HFFc6 (cell line): ENCODE measurements at places on chromosomes 5 and 9. TPM values are rescaled to one million over a fixed set of nuclear protein-coding genes. Genes with fewer than 3 reads are reported as not detected.

The SHOC1 gene
- not detected in 3 replicates for total RNA-seq

The FRRS1L gene
- not detected in 3 replicates for total RNA-seq

DNA sequence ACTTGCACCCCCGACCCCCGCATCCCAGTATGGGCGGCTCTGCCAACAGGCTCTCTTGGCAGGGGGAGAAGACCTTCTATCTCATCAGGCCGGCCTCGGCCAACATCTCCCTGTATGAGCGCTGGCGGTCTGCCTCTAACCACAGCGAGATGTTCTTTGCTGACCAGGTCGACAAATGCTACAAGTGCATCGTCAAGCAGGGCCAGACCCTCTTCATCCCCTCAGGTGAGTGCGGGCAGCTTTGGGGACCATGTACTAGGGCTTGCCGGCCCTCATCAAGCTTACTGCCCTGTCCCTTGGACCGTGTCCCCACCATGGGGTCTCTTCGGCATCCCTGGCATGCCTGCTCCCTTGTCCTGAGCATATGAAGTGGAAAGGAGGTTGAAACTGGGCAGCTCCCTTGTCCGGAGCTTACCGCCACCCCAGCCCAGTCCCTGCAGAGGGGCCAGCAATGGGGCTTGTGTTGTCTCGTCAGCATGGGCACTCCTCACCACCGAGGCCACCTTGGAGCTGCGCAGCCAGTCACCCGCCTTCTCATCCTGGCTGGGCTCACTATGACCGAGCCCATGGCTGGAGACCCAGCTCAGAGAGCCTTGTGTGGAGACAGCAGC lies 78.1 kb downstream of the PHF2 start:
- no peak for DNase-seq
- H3K36me3 ChIP-seq, result peaks cover 5% of the 10 kb centered on the region
- no peaks in the 10 kb centered on the region for H3K4me1 ChIP-seq
- no peak overlapping the region for H3K27ac ChIP-seq

GRCh38 chr5:110177729-110178128 lies 488.0 kb downstream of the MAN2A1 start:
- H3K27ac ChIP-seq, result no peak overlapping the region
- no peaks in the 10 kb centered on the region for H3K4me1 ChIP-seq
- no peak for DNase-seq
- no peaks in the 10 kb centered on the region for H3K27me3 ChIP-seq
- no peak overlapping the region for H3K4me3 ChIP-seq

DNA sequence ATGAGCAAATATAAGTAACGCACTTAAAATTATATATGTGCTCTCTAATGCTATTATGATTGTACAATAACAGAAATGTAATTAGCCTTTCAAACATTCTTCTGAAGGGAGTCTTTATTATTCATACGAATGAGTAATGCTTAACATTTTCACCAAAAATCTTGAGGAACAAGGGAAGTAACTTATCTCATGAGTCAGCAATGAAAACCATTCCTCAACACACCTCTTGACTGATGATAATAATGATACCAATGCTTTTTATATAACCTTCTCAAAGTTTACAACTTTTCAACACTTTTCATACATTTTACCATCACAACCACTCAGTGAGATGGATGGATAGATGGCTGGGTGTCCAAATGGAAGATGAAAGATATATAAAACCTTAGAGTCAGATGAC lies 369.3 kb downstream of the BNC2 start:
- H3K4me1 ChIP-seq, result peaks cover 67% of the 10 kb centered on the region
- H3K27me3 ChIP-seq, result peaks cover 2% of the 10 kb centered on the region; the same call in 1 of the 2 replicates
- peak overlapping the region; percentile 59 for H3K27ac ChIP-seq
- peak overlapping the region; percentile 46; the same call in 1 of the 2 replicates for H3K4me3 ChIP-seq

- H3K27me3 ChIP-seq, result peaks cover 76% of the 10 kb centered on the region
- H3K36me3 ChIP-seq, result peaks cover 54% of the 10 kb centered on the region
- H3K4me3 ChIP-seq, result peak overlapping the region; percentile 99
- no peak for DNase-seq
- H3K4me1 ChIP-seq, result peaks cover 60% of the 10 kb centered on the region
Observed at GRCh38 chr5:172768098-172768572, 2.9 kb downstream of the DUSP1 start.

DNA sequence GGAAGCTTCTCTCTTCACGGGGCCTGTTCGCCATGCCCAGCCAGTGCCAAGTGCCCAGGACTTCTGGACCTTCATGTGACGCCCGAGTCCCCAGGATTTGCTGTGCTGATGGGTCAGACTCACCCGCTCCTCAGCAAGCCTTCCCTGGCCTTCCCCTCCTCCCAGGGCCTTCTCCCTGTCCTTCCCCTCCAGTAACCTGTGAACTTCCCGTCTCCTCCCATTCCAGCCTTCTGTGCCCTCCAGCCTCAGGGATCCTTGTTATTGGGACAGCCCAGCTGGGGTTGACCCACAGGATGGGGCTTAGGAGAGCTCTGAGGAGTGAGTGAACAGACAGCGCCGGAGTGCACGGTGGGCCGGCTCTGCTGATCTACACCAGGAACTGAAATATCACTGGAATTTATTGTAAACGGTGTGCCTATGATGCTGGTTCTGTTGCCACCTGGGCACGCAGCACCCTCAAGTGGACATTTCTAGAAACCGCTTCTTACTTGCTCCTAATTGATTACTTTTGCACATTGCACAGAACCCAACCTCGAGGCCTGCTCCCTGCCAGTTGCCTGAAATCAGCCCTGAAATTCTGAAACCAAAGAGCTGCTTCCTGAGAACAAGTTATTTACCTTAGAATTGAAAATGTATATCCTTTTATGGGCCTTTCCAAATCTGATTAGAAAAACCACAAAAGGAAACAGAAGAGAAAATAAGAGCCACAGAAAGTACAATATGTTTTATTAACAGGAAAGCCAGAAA lies 1.5 kb downstream of the SPAAR start:
- peak; percentile 39 for DNase-seq
- peaks cover 52% of the 10 kb centered on the region for H3K4me1 ChIP-seq
- H3K27ac ChIP-seq, result peak overlapping the region; percentile 79

- H3K36me3 ChIP-seq, result no peaks in the 10 kb centered on the region
- DNase-seq, result peak; percentile 54
- H3K27me3 ChIP-seq, result peaks cover 8% of the 10 kb centered on the region
- H3K27ac ChIP-seq, result no peak overlapping the region
- no peak overlapping the region for H3K4me3 ChIP-seq
Observed at GRCh38 chr9:69421908-69422801, 97.1 kb downstream of the ENTREP1 start.

The PPP3R2 gene
- not detected in 2 replicates for total RNA-seq

DNA sequence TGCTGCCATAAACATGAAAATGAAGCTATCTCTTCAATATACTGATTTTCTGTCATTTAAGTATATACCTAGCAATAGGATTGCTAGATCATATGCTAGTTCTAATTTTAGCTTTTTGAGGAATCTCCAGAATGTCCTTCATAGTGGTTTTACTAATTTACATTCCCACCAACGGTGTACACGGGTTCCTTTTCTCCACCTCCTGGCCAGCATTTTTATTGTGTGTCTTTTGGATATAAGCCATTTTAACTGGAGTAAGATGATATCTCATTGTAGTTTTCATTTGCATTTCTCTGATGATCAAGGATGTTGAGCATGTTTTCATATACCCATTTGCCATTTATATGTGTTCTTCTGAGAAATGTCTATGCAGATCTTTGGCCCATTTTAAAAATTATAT lies 446.5 kb downstream of the GABRG2 start:
- no peak overlapping the region for H3K27ac ChIP-seq
- H3K4me1 ChIP-seq, result no peaks in the 10 kb centered on the region
- H3K36me3 ChIP-seq, result no peaks in the 10 kb centered on the region

The CARD19 gene
- total RNA-seq, result 37.6 to 46.8 TPM (median 38.8 TPM) in 3 replicates

GRCh38 chr5:35357973-35358372 lies 127.7 kb upstream of the PRLR start:
- no peaks in the 10 kb centered on the region for H3K4me1 ChIP-seq
- DNase-seq, result no peak
- no peak overlapping the region for H3K4me3 ChIP-seq
- peaks cover 2% of the 10 kb centered on the region; the same call in 1 of the 2 replicates for H3K27me3 ChIP-seq
- no peak overlapping the region for H3K27ac ChIP-seq

The INSL4 gene
- not detected in 3 replicates for total RNA-seq

- H3K4me1 ChIP-seq, result peaks cover 49% of the 10 kb centered on the region; the same call in 1 of the 2 replicates
- H3K27ac ChIP-seq, result peak overlapping the region; percentile 82; the same call in 1 of the 2 replicates
- peak overlapping the region; percentile 89 for H3K4me3 ChIP-seq
- no peaks in the 10 kb centered on the region for H3K36me3 ChIP-seq
Observed at GRCh38 chr5:51378448-51379330, 4.6 kb upstream of the ISL1 start.

DNA sequence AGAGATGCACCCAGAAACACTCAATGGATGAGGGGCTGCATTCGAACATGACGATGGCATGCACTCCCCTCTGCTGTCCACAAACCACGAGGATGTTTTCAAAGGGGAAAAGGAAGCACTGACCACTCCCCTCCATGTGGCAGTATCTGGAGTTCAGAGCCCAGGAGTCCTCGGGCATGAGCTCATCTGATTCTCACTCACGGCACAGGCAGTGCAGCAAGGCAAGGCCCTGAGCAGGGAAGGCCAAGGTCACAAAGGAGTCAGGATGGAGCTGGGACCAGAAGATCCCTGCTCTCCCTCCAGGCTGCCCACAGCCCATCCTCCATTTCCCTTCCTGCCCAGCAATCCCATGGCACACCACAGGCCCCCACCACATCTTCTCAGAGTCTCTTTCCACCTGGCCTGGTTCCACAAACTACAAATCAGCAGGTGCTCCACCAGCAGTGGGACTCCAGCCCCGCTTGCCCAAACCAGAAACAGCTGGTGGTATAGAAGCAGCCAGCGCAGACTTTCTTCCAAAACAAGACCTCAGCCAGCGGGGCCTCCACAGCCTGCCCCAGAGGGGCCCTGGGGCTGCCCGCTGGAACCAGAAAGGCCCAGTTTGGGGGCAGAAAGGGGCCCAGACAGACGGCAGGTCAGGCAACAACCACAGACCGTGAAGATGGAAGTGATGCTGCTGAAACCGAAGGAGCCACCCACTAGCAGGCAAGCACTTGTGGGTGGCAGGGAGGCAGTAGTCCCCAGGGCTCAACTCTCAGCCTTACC lies 12.2 kb downstream of the TNIP1 start:
- peak overlapping the region; percentile 74 for H3K27ac ChIP-seq
- no peak overlapping the region; the same call in 1 of the 2 replicates for H3K4me3 ChIP-seq
- no peak for DNase-seq

The PDE8B gene
- total RNA-seq, result 0.21 TPM in 1 of 2 replicates, not detected in the other

DNA sequence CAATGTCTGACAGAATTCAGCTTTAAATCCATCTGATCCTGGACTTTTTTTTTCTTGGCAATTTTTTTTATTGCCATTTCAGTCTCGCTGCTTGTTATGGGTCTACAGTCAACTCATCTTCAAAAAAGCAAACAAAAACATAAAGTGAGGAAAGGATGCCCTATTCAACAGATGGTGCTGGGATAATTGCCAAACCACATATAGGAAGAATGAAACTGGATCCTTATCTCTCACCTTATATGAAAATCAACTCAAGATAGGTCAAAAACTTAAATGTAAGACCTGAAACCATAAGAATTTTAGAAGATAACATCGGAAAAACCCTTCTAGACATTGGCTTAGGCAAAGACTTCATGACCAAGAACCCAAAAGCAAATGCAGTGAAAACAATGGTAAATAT lies 389.1 kb upstream of the ST8SIA4 start:
- no peak overlapping the region for H3K4me3 ChIP-seq
- H3K27ac ChIP-seq, result no peak overlapping the region
- H3K27me3 ChIP-seq, result no peaks in the 10 kb centered on the region
- no peaks in the 10 kb centered on the region for H3K36me3 ChIP-seq
- no peak for DNase-seq

- H3K4me1 ChIP-seq, result no peaks in the 10 kb centered on the region
- peaks cover 34% of the 10 kb centered on the region for H3K27me3 ChIP-seq
- no peak overlapping the region for H3K4me3 ChIP-seq
- no peaks in the 10 kb centered on the region for H3K36me3 ChIP-seq
- DNase-seq, result no peak
- no peak overlapping the region for H3K27ac ChIP-seq
Observed at GRCh38 chr5:1400936-1401335, 44.3 kb downstream of the SLC6A3 start.

DNA sequence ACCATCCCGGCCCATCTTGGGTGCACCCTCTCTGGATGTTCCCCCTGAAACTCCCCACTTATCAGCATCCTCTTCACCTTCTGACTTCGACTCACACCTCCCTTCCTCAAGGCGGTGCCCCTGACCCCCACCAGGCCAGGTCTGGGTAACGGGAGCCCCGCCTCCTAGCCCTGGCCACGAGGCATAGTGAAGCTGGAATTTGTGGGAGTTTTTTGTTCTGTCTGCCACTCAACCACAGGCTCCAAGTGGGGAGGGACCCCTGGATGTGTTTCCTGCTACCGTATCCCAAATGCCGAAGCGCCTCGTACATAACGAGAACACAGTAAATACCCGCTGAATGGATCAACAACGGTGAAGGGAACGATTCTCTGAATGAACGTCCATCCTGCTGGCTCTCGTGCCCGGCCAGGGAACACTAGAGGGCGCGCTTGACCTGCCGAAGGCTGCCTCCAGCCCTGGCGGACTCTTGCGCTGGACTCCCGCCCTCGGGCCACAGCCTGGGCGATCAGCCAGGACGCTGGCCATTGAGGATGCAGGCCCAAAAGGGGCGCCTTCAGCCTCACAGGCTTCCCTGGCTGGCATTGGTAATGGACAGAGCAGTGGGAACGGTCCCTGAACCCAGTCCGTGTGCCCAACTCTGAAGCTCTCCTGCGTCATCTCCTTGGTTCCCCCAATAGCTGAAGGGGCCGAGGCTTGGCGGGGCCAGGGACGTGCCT lies 47.3 kb upstream of the PHYKPL start:
- H3K36me3 ChIP-seq, result peaks cover 20% of the 10 kb centered on the region
- H3K27ac ChIP-seq, result no peak overlapping the region
- H3K4me3 ChIP-seq, result 0 out of 2 replicates have a peak overlapping the region, but pooled peaks have one; percentile 13
- H3K4me1 ChIP-seq, result peaks cover 7% of the 10 kb centered on the region; the same call in 1 of the 2 replicates
- H3K27me3 ChIP-seq, result peaks cover 25% of the 10 kb centered on the region

- peaks cover 44% of the 10 kb centered on the region for H3K27me3 ChIP-seq
- DNase-seq, result no peak
- H3K27ac ChIP-seq, result no peak within 1 kb of the TSS
- peaks cover under 1% of the 10 kb centered on the region; the same call in 1 of the 2 replicates for H3K4me1 ChIP-seq
- no peaks in the 10 kb centered on the region for H3K36me3 ChIP-seq
Observed at GRCh38 chr5:56233230-56233629, at the start of gene ANKRD55. ANKRD55 (minus strand) TSS chr5:56233330; CDS start chr5:56232913, 417 bp downstream.

DNA sequence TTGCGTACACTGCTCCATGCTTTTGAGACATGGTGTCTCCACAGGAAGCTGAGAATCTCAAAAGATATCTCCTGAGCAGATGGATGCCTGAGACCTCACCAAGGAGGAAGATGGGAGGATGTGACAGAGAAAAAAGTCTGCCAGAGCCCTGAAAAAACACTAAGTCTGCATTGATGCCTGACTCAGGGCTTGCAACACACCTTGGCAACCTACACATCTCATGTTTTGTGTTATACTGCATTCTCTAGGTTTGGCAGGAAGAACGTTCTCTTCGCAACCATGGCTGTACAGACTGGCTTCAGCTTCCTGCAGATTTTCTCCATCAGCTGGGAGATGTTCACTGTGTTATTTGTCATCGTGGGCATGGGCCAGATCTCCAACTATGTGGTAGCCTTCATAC lies 19.2 kb downstream of the SLC22A4 start:
- no peaks in the 10 kb centered on the region for H3K27me3 ChIP-seq
- H3K4me1 ChIP-seq, result peaks cover 28% of the 10 kb centered on the region
- H3K27ac ChIP-seq, result no peak overlapping the region
- H3K36me3 ChIP-seq, result peaks cover 4% of the 10 kb centered on the region; the same call in 1 of the 2 replicates
- H3K4me3 ChIP-seq, result no peak overlapping the region
- no peak for DNase-seq

The LHX6 gene
- total RNA-seq, result not detected in 3 replicates
